ENCODE measurements at places on chromosomes 3 and 15. TPM values are rescaled to one million over a fixed set of nuclear protein-coding genes. Genes with fewer than 3 reads are reported as not detected.

DNA sequence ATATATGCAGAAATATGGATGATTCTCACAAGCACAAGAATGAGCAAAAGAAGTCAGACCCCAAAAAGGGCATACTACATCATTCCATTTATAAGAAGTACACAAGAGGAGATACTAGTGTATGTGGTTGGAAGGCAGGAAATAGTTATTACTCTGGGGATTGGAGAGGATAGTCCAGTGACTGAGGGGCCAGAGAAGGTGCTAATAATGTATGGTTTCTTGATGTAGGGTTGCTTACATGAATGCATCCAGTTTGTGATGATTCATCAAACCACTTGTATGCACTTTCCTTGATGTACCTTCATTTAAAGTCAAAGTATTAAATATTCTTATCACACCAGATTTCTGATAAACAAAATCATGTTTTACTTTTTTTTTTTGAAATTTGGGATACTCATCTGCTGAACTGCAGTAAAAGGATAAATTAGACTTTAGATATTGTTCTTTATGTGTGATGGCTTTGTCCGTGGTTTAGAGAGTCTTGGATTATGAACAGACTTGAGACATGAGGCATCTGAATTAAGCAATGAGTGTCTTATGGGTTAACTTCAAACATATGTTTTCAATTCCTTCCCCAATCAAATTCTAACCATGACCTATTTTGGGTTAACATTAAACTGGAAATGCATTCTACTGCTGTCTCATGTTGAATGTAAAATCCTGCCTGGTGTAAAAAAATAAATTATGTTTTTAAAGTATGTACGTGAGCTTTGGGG lies 171.2 kb downstream of the SEMA6D start:
- no peak for DNase-seq
- H3K4me3 ChIP-seq, result no peak overlapping the region
- no peaks in the 10 kb centered on the region for H3K27me3 ChIP-seq
- H3K4me1 ChIP-seq, result no peaks in the 10 kb centered on the region
- H3K36me3 ChIP-seq, result no peaks in the 10 kb centered on the region

Gene SENP5
- total RNA-seq, result 28.3 TPM

- H3K36me3 ChIP-seq, result no peaks in the 10 kb centered on the region
- no peaks in the 10 kb centered on the region for H3K4me1 ChIP-seq
- no peak overlapping the region for H3K4me3 ChIP-seq
Measured at GRCh38 chr15:57327985-57328471, 48.3 kb upstream of the CGNL1 start.

- no peaks in the 10 kb centered on the region for H3K4me1 ChIP-seq
- no peaks in the 10 kb centered on the region for H3K27me3 ChIP-seq
- no peak for DNase-seq
Measured at GRCh38 chr3:114892880-114893279, 254.2 kb downstream of the ZBTB20 start.

- no peaks in the 10 kb centered on the region for H3K36me3 ChIP-seq
- H3K27me3 ChIP-seq, result no peaks in the 10 kb centered on the region
- peak overlapping the region; percentile 17 for H3K27ac ChIP-seq
- H3K4me1 ChIP-seq, result peaks cover 15% of the 10 kb centered on the region
- DNase-seq, result peak; percentile 58
- H3K4me3 ChIP-seq, result no peak overlapping the region
Measured at GRCh38 chr3:58051196-58051595, 43.0 kb downstream of the FLNB start.

GRCh38 chr3:86869566-86869965 lies 121.4 kb downstream of the VGLL3 start:
- H3K36me3 ChIP-seq, result no peaks in the 10 kb centered on the region
- no peaks in the 10 kb centered on the region for H3K4me1 ChIP-seq
- DNase-seq, result no peak
- H3K27ac ChIP-seq, result no peak overlapping the region
- H3K4me3 ChIP-seq, result no peak overlapping the region

- no peak overlapping the region for H3K4me3 ChIP-seq
- H3K27me3 ChIP-seq, result no peaks in the 10 kb centered on the region
- no peaks in the 10 kb centered on the region for H3K4me1 ChIP-seq
- H3K27ac ChIP-seq, result no peak overlapping the region
- no peaks in the 10 kb centered on the region for H3K36me3 ChIP-seq
Measured at GRCh38 chr3:166688665-166689064, 691.4 kb downstream of the ZBBX start.

GRCh38 chr15:84788500-84788899 lies 28.7 kb upstream of the ALPK3 start:
- no peaks in the 10 kb centered on the region for H3K4me1 ChIP-seq
- no peaks in the 10 kb centered on the region for H3K27me3 ChIP-seq
- no peak overlapping the region for H3K27ac ChIP-seq
- H3K4me3 ChIP-seq, result no peak overlapping the region
- no peak for DNase-seq

DNA sequence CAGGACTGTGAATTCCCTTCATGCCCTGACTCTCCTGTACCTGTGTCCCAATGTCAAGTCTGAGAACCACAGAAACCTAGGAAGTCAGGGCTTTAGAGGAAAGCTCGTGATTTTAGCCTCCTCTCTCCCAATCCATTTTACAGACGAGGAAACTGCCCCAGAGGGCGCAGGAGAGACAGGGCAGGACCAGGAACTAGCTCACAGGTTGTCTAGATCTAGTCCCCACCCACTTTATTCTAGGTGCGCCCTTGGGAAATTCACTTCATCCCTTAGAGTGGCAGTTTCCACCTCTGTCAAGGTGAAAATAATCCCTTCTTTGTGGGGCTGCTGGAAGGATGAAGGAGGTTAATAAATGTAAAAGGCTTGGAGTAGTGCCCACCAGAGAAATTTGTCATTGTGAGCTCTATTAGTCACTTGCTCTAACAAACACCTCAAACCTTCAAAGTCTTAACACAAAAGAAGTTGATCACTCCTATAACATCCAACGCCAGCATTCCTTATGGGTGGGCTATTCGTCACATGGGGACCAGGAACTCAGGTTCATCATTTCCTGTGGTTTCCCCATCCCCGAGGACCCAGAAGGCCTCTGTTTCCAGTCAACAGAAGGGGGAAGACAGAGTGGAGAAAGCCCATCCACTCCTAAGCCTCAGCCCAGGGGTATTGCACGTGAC lies 282.3 kb downstream of the XXYLT1 start:
- H3K27me3 ChIP-seq, result no peaks in the 10 kb centered on the region
- H3K4me3 ChIP-seq, result no peak overlapping the region
- no peak overlapping the region for H3K27ac ChIP-seq
- no peaks in the 10 kb centered on the region for H3K36me3 ChIP-seq
- no peak for DNase-seq
- peaks cover 3% of the 10 kb centered on the region for H3K4me1 ChIP-seq

Gene WDR93
- 3.0 TPM for total RNA-seq

DNA sequence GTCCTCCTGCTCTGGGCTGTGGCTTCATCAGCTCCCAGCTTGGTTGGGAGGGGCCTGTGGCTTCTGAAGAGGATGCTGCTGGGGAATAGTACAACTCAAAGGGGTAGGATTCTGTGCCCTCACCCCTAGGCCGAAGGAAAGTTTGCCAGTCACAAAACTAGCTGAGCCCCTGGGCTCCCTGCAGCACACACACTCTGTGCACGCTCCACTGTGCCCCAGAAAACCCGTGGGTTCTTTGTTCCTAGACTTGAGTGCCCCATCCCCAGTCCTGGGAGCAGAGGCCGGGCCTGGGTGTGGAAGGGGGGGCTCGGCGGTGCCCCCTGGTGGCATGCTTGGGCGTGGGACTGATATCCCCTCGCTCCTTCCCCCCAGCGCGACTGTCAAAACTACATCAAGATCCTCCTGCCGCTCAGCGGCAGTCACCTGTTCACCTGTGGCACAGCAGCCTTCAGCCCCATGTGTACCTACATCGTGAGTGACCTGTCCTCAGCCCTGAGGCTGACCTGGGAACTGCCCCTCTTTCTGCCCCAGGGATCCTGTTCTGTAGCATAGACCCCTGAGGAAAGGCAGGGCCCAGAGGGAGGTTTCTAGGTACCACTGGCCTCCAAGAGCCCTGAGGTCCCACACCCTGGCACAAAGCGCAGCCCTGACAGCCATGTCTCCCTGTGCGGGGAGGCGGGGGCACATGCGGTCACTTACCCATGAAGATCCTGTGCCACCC lies 14.2 kb downstream of the CIB1 start:
- H3K4me3 ChIP-seq, result no peak overlapping the region
- H3K36me3 ChIP-seq, result peaks cover 5% of the 10 kb centered on the region
- H3K27ac ChIP-seq, result no peak overlapping the region
- no peaks in the 10 kb centered on the region for H3K27me3 ChIP-seq
- no peak for DNase-seq

Gene CYP1A1
- 6.9 TPM for total RNA-seq

Gene VGLL3
- total RNA-seq, result 44.4 TPM

Gene GOLGA8R
- total RNA-seq, result 3.4 TPM

Gene GABRR3
- total RNA-seq, result 0.34 TPM

Gene TMEM115
- total RNA-seq, result 73.0 TPM

- H3K36me3 ChIP-seq, result no peaks in the 10 kb centered on the region
- no peak for DNase-seq
- H3K4me1 ChIP-seq, result peaks cover 2% of the 10 kb centered on the region
- no peaks in the 10 kb centered on the region for H3K27me3 ChIP-seq
- H3K4me3 ChIP-seq, result no peak overlapping the region
Measured at GRCh38 chr3:47469616-47470015, 6.1 kb downstream of the SCAP start.

DNA sequence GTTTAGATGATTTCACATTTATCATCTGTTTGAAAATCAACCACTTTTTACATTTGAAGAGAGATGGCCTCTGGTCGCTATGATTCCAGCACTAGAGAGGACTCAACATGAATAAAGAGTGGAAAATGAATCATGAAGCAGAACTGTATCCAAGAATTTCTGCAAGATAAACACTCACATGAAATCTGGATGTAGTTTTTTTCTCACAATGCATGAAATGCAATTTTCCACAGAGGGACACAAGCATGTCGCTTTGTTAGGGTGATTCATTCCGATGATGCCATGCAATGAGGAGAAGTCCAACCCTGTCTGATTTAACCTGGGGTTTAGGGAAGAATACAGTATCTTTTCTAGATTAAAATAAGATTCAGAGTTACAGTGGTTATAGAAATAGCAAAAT lies 50.4 kb upstream of the ADCY5 start:
- H3K4me1 ChIP-seq, result no peaks in the 10 kb centered on the region
- H3K27ac ChIP-seq, result no peak overlapping the region
- no peak overlapping the region for H3K4me3 ChIP-seq
- no peaks in the 10 kb centered on the region for H3K27me3 ChIP-seq

Gene TF
- total RNA-seq, result 15.1 TPM

DNA sequence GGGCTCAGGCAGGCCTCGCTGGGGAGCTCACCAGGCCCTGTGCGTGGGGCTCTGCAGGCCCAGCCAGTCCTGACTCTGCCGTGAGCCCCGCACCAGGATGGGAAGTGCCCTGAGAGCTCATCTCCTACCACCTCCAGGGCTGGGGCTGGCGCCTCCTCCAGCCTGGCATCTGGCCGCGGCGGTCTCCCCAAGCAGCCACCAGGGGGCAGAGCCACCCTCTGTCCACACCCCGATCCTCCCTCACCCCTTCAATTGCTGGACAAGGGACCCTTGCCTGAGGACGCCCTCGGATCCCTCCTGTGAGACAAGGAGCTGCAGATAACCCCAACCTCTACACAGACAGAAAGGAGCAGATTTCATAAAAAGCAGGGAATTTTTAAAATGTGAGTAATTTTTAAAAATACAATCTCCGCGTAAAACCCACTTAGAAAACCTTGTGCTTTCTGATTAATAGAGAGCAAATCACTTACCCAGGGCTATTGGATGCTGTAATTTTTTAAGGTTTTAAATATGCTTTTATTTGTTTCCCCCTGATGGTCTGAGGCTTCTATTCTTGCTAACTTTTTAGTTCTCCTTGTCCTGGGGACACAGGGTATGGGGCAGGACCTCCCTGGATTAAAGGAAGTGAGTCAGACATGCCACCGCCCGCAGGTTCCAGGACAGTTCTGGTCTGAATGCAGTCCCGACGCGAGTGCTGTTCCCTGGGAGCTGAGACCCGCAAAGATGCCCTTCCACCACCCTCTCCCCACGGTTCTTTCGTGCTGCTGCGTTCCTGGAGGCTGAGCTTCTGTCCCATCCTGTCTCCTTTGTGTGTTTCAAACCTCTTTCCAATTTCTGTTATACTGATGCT lies 52.3 kb upstream of the CHRNA7 start:
- H3K36me3 ChIP-seq, result no peaks in the 10 kb centered on the region
- H3K4me1 ChIP-seq, result no peaks in the 10 kb centered on the region
- H3K27ac ChIP-seq, result no peak overlapping the region
- peak; percentile 42 for DNase-seq

- no peak overlapping the region for H3K4me3 ChIP-seq
- H3K27me3 ChIP-seq, result no peaks in the 10 kb centered on the region
- H3K36me3 ChIP-seq, result no peaks in the 10 kb centered on the region
- no peak overlapping the region for H3K27ac ChIP-seq
- DNase-seq, result peak; percentile 87
Measured at GRCh38 chr15:75204340-75205063, 2.8 kb downstream of the C15orf39 start.

DNA sequence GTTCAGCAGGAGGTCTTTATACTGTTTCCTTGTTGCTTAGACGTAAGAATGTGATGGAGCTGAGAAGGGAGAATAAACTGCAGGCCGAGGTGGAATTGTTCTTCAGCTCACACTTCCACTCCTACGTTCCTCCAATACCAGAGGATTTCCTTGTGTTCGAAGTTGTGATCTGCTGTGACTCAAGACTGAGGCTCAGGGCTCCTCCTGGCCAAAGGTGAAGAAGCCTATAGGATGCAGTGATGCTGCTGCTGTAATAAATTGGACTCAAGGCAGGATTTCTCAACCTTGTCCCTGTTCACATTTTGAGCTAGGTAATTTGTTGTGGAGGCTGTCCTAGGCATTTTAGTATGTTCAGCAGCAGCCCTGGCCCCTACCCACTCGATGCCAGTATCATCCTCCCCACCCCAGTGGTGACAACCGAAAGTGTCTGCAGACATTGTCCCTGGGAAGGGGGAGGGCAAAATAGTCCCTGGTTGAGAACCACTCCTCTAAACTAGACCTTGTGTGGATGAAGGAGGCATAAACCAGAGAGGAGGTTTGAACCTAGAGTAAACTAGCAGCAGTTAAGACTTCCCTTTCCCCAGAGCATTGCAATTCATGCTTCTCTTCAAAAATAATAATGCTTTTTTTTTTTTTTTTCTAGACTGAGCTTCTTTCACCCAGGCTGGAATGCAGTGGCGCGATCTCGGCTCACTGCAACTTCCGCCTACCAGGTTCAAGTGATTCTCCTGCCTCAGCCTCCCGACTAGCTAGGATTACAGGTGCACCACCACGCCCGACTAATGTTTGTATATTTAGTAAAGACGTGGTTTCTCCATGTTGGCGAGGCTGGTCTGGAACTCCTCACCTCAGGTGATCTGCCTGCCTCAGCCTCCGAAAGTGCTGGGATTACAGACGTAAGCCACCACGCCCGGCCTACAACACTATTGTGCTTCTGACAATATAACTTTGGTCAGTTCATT lies 11.1 kb downstream of the RAP2B start:
- no peaks in the 10 kb centered on the region for H3K4me1 ChIP-seq
- H3K27ac ChIP-seq, result no peak overlapping the region
- no peaks in the 10 kb centered on the region for H3K27me3 ChIP-seq
- no peaks in the 10 kb centered on the region for H3K36me3 ChIP-seq

- DNase-seq, result no peak
- H3K27me3 ChIP-seq, result no peaks in the 10 kb centered on the region
- no peaks in the 10 kb centered on the region for H3K36me3 ChIP-seq
- H3K4me1 ChIP-seq, result no peaks in the 10 kb centered on the region
- H3K27ac ChIP-seq, result no peak overlapping the region
- H3K4me3 ChIP-seq, result no peak overlapping the region
Measured at GRCh38 chr3:46120983-46121382, 87.1 kb downstream of the CCR1 start.

Gene MAP2K5
- total RNA-seq, result 10.7 TPM

- H3K27ac ChIP-seq, result no peak overlapping the region
- H3K4me1 ChIP-seq, result no peaks in the 10 kb centered on the region
- no peaks in the 10 kb centered on the region for H3K36me3 ChIP-seq
- no peaks in the 10 kb centered on the region for H3K27me3 ChIP-seq
- peak; percentile 21 for DNase-seq
- H3K4me3 ChIP-seq, result no peak overlapping the region
Measured at GRCh38 chr3:197354568-197355001, 56.2 kb upstream of the DLG1 start.
